ENCODE measurements at places on chromosomes 7 and 10.

GRCh38 chr10:5968037-5968680, 9.2 kb downstream of the IL15RA start:
- DNase-seq: no peak

DNA sequence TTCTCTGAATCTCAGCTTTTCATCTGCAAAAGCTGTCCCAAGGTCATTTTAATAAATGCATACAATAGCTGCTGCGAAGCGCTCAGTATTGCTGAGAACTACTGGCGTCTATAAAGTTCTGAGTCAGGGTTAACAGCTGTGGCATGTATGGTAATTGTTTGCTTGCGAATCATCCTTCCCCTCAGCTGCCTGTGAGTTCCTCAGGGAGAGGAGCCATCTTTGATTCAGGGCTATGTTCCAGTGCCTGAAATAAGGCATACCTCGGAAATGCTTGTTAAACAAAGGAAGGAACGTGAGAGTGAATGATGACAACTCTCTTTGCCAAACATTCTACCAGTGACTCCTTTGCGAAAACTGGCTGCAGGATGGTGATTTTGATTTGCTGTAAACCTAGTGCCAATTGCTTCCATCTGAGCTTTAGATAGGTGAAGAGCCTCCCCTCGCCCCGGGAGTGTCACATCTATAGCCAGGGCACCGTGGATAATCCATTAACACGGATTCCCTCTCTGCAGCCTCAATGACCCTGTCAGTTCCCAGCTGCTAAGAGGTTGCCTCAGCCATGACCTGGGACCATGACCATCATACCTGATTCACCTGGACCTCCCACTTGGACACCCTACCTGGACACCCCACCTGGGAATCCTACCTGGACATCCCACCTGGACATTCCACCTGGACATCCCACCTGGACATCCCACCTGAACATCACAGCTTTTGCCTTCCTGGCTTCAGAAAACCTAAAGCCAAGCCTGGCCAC, 39.6 kb downstream of the GPRIN2 start:
- peak; percentile 96 for DNase-seq

DNA sequence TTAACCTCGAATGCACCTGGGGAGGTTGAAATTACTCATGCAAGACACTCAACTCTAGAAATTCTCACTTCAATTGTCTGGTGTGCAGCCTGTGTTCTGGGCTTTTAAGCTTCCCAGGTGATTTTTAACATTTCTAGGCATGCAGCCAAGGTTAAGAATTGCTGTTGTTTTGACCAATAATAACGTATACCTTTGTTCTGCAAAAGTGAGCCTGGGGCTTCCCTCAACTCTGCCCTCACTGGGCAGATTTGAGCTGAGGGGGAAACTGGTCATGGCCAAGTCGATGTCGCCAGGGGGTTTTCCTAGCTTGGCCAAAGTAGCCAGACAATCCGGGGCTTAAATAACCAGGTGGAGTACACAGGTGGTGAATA, 568 bp downstream of the PRSS2 start:
- DNase-seq: no peak

DNA sequence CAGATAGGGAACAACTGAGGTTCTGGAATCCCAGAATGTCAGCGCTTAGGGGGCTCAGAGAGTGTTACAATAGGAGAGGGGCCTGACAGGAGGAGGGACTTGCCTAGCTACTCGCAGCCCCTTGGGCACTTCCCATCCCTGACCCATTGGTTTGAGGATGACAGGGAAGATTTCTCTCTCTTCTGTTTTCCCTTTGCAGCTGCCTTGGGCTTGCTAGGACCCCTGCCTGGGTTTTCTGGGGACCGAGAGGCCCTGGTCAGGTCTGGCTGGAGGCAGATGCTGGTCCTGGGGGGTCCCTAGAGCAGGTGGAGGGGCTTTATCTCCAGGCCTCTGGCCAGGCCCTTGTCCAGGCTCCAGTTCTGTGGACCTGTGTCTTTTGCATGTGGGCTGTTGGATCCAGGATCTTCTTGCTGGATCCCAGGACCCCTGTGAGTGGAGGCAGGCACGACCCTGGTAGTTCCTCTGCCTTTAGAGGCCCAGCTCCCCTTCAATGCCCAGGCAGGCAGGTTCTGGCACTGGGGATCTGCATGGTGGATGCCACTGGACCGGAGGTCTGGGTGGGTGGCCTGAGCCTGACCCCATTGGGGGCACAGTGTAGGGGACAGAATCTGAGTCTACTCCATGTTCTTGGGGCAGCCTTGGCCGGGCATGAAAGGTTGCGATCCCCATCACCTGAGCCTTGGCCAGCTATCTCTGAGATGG, 26.9 kb downstream of the RAMP3 start:
- DNase-seq: no peak

DNA sequence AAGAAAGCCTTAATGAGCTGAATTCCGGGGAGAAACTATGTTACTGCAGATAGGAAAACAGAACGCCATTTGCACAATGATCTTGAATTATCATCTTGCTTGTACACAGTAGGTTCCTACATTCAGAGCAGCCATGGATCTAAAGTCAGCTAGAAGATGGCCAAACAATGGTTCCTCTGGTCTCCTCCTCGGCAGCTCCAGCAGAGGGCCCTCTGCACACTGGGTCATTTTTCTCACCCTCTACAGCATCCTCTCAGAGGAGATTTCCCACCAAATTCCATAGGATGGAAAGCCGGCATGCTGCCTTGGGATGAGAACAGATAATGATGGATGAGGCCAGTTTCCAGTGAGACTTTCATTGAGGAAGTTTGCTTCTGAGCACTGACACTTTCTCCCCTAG, 308.5 kb upstream of the NFE2L3 start:
- DNase-seq: no peak

- no peak for DNase-seq
Observed at GRCh38 chr10:22453948-22454591, 108.8 kb downstream of the SPAG6 start.

DNA sequence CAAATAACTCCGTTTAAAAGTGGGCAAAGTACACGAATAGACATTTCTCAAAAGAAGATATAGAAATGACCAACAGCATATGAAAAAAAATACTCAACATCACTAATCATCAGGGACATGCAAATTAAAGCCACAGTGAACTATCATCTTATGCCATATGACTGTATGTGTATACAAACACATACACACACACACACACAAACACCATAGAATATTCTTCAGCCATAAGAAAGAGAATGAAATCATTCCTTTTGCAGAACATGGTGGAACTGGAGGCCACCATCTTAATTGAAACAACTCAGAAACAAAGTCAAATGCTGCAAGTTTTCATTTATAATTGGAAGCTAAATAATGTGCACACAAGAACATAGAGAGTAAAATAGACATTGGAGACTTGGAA, 1019.4 kb downstream of the KCNMA1 start:
- DNase-seq: no peak

- peak; percentile 36 for DNase-seq
Observed at GRCh38 chr7:137961200-137962177, 40.4 kb downstream of the CREB3L2 start.

- no peak for DNase-seq
Observed at GRCh38 chr10:18333621-18334020, 193.4 kb downstream of the CACNB2 start.

- DNase-seq: no peak
Observed at GRCh38 chr7:155567646-155568332, 21.4 kb upstream of the CNPY1 start.

DNA sequence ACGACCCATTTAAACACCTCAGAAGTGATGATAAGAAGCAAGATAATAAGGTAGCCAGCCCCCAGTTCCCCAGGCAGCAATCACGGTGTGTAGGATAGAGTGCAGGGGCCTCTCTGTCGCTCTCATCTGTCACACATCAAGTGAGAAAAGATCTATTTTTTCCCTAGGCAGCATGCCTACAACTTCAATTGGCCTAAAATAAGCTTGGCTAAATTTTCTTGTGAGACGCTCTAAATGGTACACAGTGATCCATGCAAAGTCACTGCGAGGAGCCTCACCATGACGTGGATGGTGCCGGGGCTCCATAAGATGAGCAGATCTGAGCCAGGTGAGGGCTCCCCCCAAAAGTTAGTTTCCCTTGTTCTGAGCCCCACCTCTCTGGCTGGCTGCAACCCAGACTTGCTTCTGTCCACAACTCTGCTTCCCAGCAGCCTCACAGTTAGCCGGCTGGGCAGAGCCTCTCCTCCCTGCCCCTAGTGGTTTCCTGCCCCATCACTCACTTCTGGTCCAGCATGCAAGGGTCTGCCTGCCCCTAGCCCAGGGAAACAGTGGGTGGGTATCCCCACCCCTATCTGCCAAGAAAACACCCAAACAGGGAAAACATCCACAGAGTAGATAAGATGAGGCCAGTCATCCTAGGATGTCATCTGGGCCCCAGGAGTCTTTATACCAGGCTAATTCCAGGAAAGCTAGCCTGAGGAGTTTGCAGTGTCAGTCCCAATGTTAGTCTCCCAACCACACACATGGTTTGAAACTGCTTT, 342.1 kb downstream of the GRID1 start:
- DNase-seq: no peak

DNA sequence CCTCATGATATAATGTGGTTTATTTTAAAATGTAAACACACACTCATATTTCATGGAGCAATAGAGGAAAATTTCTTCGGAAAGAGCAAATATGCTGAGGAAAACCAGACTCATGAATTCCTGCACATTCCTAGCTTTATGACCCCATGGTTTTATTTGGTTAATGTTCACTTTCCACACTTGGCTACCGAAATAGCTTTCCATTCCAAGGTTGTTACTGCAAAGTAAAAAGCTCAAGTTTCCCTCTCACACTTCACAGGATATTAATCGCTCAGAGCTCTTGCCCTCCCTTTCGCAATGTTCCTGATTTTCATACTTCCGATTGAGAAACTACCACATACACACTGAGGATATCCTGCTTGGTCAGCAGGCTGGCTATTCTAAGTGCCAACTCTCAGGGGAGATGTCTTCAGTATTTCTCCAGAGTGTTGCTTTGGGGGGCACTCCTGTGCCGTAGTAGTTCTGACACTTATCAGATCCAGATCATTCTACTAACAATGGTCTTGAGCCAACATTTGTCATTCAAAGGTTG, 77.5 kb upstream of the STEAP1B start:
- peak; percentile 100 for DNase-seq

GRCh38 chr7:123439191-123439590, 95.2 kb downstream of the IQUB start:
- no peak for DNase-seq

GRCh38 chr7:39527296-39527695, 38.9 kb upstream of the YAE1 start:
- no peak for DNase-seq

DNA sequence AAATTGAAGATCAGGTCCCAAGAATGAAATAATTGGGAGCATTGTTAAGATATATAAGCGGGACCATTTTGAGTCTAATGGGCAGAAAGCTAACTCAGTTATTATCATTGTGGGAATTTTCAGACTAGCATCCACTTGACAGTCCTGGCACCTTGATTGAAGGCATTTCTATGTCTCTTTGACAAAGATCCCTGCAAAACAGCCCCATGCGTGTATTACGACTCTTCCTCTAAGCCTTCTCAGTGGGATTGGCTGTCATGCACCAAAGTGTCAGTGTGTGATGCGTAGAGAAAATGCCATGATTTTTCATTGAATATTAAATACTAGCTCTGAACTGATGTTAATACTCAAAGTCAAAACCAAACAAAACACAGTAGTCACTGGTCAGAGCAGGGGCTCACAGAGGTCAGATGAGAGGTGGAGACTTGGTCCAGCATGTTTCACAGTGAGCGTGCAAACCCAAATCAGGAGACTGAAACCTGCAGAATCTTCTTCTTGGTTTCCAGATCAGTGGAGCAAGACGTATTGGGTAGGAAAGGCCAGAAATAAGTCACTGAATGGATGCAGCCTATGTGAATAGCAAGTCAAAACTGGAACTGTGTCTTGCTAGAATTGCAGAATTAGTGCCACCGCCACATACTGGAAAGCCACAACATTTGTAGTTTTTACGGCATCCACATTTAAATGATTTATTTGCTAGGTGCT, 303.6 kb upstream of the AKR1E2 start:
- no peak for DNase-seq

- no peak for DNase-seq
Observed at GRCh38 chr7:107236862-107237261, 68.1 kb downstream of the HBP1 start.

DNA sequence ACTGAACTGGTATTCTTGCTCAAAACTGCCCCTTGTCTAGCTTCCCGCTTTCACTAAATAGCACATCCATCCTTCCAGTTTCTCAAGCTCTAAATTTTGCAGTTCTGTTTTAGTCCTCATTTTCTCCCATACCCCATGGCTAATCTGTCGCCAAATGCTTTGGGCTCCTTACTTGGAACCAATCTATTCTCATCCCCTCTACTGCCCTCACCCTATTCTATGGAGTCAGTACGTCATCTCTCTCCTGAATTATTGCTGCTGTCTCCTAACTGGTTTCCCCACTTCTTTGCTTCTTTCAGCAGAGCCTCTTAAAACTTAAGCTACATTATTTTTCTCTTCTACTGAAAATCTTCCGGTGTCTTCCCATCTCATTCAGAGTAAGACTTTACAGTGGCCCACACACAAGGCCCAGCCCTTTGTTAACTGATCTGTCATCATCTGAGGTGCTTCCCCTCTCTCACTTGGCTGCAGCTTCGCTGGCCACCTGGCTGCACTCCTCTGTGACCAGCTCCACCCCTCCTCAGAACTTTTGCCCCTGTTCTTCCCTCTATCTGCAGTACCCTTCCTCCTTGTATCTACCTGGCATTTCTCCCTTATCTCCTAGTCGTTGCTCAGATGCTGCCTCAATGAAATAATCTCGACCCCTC, 9.9 kb downstream of the STARD3NL start:
- DNase-seq: no peak

GRCh38 chr10:130495116-130495862, 359.1 kb downstream of the GLRX3 start:
- no peak for DNase-seq

GRCh38 chr7:153389261-153389660, 629.7 kb downstream of the ACTR3B start:
- no peak for DNase-seq
